ENCODE measurements at places on chromosomes 5 and 9.

GRCh38 chr5:105057001-105057436 lies 1494.4 kb upstream of the NUDT12 start:
- no peak for DNase-seq

DNA sequence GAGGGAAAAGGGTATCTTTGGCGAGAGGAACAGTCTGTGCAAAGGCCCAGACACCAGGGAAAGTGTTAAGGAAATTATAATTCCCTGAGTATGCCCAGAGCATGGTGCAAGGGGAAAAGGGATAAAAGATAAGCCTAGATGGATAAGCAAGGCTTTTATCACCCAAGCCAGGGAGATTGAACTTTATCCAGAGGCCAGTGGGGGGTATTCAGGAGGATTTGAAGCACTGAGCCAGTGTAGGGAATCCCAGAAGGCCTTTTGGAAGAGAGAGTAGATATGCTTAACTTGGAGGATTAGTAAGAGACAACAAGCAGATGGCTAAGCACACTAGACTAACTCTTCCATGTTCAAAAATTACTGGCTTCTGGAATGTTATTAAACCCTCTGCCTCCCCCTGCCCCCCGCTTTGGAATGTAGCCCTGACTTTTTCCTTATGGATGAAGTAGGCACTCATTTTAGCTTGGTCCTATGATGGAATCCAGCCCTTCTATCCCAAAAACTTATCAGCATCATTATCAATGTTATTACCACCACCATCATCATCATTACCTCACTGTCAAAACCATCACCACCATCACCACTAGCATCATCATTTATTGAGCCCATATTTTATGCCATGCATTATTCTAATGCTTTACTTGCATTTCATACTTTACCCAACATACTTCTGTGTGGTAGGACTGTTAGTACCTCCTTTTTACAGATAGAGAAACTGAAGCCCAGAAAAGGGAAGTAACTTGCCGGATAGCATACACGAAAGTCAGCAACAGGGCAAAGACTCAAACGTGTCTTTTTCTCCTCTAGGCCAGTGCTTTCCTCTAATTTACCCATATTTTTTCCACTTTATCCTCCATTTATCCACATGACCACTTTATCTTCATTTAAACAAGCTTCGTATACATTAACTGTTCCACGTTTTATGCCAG lies 237.0 kb downstream of the PAPPA start:
- DNase-seq = no peak

DNA sequence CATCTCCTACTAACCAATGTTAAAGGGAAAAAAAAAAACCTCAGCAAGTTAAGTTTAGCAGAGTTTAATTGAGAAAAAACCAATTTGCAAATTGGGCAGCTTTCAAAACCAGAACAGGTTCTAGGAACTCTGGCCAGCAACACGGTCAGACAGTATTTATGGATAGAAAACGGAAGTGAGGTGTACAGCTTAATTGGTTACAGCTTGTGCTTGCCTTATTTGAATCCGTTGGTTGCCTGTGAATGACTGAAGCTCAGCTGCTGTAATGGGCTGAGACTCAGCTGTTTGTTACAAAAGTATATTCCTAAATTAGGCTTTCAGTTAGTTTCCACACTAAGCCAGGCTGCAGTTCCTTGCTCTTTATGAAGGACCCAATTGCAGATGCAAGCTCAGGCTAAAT lies 217.0 kb downstream of the SREK1 start:
- no peak for DNase-seq

DNA sequence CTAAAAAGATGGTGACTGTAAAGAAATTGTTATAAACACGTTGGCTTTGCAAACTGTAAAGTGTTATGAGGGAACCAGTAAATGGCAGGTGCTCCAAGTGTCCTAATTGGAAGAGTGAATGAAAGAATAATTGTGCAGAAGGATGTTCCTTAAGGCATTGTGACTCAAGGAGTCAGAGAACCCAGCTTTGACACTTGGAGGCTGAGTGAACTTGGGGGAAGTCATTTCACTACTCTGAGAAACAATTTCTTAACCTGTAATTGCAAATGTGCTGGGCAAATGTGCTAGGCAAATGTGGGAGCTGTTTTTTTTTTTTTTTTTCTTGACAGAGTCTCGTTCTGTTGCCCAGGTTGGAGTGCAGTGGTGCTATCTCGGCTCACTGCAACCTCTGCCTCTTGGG lies 84.0 kb upstream of the TNFSF8 start:
- DNase-seq = no peak

DNA sequence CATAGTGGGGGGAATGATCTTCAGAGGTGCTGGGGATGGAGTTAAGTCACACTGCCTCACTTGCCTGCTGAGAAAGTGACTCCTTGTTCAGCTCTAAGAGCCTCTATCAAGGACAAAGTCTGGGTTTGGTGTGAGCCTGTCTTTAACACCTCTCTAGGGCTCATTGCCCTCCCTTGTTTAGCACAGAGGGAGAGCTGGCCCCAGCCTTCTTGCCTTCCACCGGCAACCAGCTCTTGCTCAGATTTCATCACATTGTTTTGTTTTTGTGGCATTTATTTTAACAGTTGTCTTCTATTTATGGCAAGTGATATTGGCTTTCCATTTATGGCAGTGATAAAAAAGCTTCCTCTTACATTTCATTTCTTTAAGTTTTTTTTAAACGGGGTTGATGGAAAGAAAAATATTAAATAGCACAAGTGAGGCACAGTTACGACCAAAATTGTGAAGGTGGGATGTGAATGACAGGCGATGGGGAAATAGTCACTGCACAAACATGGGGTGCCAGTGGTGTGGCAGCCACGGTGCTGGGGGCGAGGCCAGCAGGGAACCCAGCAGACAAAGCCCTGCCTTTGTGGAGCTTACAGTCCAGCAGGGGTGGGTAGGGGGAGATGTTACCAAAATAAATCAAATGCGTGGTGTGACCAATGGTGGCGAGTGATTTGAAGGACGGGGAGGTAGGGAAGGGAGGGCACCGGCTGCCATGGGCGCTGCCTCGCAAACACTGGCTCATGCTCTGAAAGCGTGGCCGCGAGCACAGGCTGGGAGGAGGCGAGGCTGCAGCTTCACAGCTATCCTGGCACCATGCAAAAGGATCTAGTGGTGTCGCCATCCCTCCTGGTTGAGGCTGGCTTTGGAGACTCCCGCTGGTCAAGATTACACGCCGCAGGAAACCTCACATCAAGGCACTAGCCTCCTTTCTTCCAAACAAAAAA lies 21.2 kb upstream of the UNC5A start:
- no peak for DNase-seq

GRCh38 chr5:28156981-28157380 lies 1118.6 kb upstream of the CDH9 start:
- DNase-seq = no peak

- DNase-seq = no peak
Observed at GRCh38 chr5:62661126-62661525, 82.5 kb downstream of the LRRC70 start.

- DNase-seq = no peak
Observed at GRCh38 chr5:38764937-38765391, 80.8 kb upstream of the OSMR start.

DNA sequence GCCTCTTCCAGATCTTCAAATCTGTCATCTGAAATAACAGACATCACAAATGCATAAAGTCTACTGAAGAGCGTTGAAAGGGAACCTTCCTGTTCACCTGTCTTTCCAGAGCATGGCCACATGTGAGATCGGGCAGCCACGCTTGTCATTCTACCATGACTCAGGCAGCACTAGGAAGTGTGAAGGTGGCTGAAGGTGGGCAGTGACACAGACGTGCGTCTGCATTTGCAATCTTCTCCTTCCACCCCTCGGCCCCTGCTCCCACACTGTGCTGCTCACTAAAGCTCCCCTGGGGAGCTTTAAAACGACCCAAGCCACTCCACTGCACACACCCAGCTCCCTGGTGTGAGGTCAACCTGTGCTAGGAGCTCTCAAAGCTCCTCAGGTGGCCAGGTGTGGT lies 2.5 kb downstream of the ENTR1 start:
- no peak for DNase-seq

All from activated gamma-delta T cell (primary cell).